Stimulated activated CD4-positive, alpha-beta T cell treated with anti-CD3 and anti-CD28 coated beads, Interleukin-2, amount 100 ng/mL, for 24 hours (primary cell): ENCODE measurements at places on chromosomes 5 and 9.
A peak's percentile ranks its signal among the peaks of the same experiment; 100 is the strongest.

DNA sequence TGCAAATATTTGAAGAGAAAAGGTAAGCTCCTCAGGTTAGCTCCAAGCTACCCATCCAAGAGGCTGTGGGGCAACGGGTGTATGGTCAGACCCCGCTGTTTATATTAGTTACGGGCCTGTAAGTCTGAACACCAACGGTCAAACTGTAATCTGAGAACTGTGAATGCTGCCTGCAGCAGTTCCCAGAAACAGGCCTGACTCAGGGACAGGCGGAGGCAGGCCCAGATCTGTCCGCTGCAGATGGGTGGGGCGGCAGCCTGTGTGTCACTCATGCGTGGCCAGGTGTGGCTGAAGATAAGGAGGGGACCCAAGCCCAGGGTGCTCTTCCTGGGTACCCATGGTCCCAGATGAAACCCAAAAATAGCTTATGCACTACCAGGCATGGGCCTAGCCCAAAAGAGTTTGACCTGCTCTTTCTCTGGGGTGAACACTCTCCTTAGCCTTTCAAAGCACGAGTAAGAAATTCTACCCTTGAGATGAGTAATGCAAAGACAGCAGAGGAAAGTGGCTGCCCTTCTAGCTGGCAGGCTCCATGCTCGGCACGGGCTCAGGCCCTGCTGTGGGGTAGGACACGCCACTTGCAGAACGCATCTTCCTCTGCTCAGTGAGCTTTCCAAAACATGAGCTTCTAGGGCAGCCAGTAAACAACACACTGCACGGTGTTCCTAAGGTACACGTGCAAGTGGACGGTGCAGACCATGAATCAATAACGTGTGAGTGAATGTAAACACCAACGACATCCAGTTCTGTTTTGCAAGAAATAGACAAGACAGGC is 9.1 kb downstream of the UBAC1 start:
- no peak for DNase-seq

- no peak for DNase-seq
Measured at GRCh38 chr5:158992037-158992740, 107.5 kb downstream of the EBF1 start.

GRCh38 chr9:10354591-10354990 is 258.2 kb downstream of the PTPRD start:
- DNase-seq = no peak

DNA sequence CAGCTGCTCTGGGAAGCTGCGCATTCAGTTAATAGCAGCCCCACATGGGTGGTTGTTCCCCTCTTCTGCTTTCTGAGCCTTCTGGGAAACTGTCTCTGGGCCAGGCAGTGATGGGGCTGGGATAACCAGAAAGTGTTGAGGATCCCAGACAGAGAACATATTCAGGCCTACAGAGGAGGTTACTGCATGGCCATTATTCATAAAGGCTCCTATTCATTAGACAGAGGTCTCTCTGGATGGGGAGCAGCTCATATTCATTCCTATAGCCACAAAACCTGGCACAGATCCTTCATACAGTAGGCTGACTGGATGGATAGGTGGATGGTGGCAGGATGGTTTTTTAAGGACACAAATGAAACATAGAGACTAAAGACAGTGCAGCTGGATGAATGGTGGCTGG is 76.3 kb downstream of the HSPA4 start:
- DNase-seq = peak; percentile 3
